ENCODE measurements at places on chromosomes 1 and 21. TPM values are rescaled to one million over a fixed set of nuclear protein-coding genes. Genes with fewer than 3 reads are reported as not detected.
A peak's percentile ranks its signal among the peaks of the same experiment; 100 is the strongest.

GRCh38 chr1:77415579-77415978, 133.8 kb downstream of the AK5 start:
- no peaks in the 10 kb centered on the region for H3K36me3 ChIP-seq
- peaks cover 36% of the 10 kb centered on the region for H3K4me1 ChIP-seq
- no peak overlapping the region for H3K4me3 ChIP-seq
- no peak for DNase-seq
- no peaks in the 10 kb centered on the region for H3K27me3 ChIP-seq
- H3K27ac ChIP-seq = no peak overlapping the region

GRCh38 chr1:180571832-180572636, 13.3 kb downstream of the OVAAL start:
- no peaks in the 10 kb centered on the region for H3K36me3 ChIP-seq
- H3K27ac ChIP-seq = no peak overlapping the region
- no peaks in the 10 kb centered on the region for H3K27me3 ChIP-seq

DNA sequence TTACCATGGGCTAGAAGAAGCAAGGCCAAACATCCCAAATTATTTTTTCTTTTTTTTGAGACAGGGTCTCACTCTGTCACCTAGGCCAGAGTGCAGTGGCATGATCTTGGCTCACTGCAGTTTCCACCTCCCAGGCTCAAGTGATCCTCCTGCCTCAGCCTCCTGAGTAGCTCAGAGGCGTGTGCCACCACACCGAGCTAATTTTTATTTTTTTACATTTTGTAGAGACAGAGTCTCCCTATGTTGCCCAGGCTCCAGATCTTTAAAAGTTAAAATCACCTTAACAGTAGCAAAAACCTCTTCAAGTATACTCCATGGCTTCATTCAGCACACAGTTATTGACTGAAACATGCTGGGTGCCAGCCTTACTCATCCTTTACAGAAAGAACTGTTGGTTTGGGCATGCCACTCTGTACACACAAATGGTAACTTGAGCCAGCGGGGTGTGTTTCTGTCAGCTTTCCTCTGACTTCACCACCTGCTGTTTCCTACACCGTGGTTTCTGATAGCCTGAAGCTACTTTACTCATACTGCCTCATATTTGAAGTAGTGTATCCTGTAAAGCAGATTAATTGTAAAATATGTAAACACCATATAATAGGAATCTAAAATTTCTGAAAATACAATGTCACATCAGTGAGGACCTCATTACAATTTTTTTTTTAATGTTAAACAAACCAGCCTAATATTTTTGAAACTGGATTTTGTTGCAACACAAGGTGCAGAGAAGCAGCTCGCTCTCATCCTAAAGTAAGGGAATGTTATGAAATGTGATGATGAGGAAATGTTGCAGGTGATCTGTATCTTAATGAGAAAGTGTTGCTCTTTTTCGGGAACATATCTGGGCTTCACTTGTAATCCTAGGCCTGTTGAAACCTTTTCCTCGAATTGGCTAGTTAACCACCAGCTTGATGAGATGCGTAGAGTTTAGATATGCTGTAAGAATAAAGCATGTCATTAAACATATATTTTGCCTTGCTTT, 113.9 kb downstream of the ATP5PO start:
- H3K27me3 ChIP-seq = no peaks in the 10 kb centered on the region
- H3K36me3 ChIP-seq = no peaks in the 10 kb centered on the region
- peaks cover 41% of the 10 kb centered on the region for H3K4me1 ChIP-seq
- DNase-seq = peak; percentile 72
- peak overlapping the region; percentile 79 for H3K27ac ChIP-seq

GRCh38 chr1:39538531-39539251, 37.9 kb downstream of the PABPC4 start:
- H3K27ac ChIP-seq = no peak overlapping the region
- H3K4me3 ChIP-seq = no peak overlapping the region
- H3K4me1 ChIP-seq = no peaks in the 10 kb centered on the region

Gene UTP25
- 8.2 TPM for total RNA-seq

- DNase-seq = no peak
- H3K27me3 ChIP-seq = no peaks in the 10 kb centered on the region
- H3K4me1 ChIP-seq = no peaks in the 10 kb centered on the region
- no peak overlapping the region for H3K27ac ChIP-seq
- no peaks in the 10 kb centered on the region for H3K36me3 ChIP-seq
- no peak overlapping the region for H3K4me3 ChIP-seq
Observed at GRCh38 chr1:31183126-31183525, 56.6 kb downstream of the NKAIN1 start.

All from PC-9 (cell line).